ENCODE measurements at places on chromosomes 12 and 14.

DNA sequence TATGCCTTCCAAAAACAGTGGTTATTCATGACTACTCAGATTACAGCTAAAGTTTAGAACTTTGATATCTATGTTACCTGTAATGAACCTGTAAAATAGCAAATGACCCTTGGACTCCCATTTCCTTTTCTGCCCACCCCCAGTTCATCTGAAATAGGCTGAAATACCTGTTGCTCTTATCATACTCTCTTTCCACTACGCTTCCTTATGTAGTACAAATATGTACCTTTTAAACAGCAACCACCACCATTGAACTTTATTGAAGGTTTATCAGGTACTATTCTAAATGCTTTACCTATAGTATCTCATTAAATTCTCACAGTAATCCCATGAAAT is 239.7 kb downstream of the SSPN start:
- no peak for DNase-seq

- no peak for DNase-seq
Measured at GRCh38 chr14:29740491-29740890, 187.2 kb downstream of the PRKD1 start.

- no peak for DNase-seq
Measured at GRCh38 chr14:100604121-100604501, 16.9 kb upstream of the BEGAIN start.

GRCh38 chr14:103519043-103519836 is 3.4 kb downstream of the CKB start:
- DNase-seq = no peak

GRCh38 chr12:95130096-95130495 is 56.7 kb upstream of the NR2C1 start:
- DNase-seq = no peak
